ENCODE measurements at places on chromosomes 16 and 17. TPM values are rescaled to one million over a fixed set of nuclear protein-coding genes. Genes with fewer than 3 reads are reported as not detected.

TNK1 gene
- 29.5 TPM for total RNA-seq

PYCARD gene
- 63.1 TPM for total RNA-seq

PIRT gene
- 1.1 TPM for total RNA-seq

CPNE7 gene
- total RNA-seq, result 2.0 TPM

RDM1 gene
- total RNA-seq, result 3.1 TPM

DPEP3 gene
- not detected for total RNA-seq

LGALS9C gene
- 91.5 TPM for total RNA-seq

MT1F gene
- total RNA-seq, result 6.1 TPM

KRT36 gene
- total RNA-seq, result not detected

PNMT gene
- total RNA-seq, result 1.5 TPM

CES4A gene
- 8.3 TPM for total RNA-seq

WDR59 gene
- total RNA-seq, result 70.1 TPM

USH1G gene
- total RNA-seq, result not detected

ICAM2 gene
- total RNA-seq, result 10.3 TPM

KCNH6 gene
- total RNA-seq, result 0.58 TPM

SPNS2 gene
- 24.5 TPM for total RNA-seq

ULK2 gene
- total RNA-seq, result 29.8 TPM

NPIPB2 gene
- total RNA-seq, result 17.6 TPM

HBA1 gene
- not detected for total RNA-seq

CES1 gene
- total RNA-seq, result 81.2 TPM

PDIA2 gene
- total RNA-seq, result 2.8 TPM

KCNJ18 gene
- not detected for total RNA-seq

RPH3AL gene
- total RNA-seq, result 24.0 TPM

SMIM5 gene
- 27.5 TPM for total RNA-seq

TLCD2 gene
- 29.0 TPM for total RNA-seq

CCDC144A gene
- 9.9 TPM for total RNA-seq

SLC2A4 gene
- total RNA-seq, result 6.1 TPM

CASKIN1 gene
- 1.0 TPM for total RNA-seq

MAP2K6 gene
- 117 TPM for total RNA-seq

OR4D1 gene
- total RNA-seq, result not detected

CBX2 gene
- total RNA-seq, result 0.14 TPM

TBC1D16 gene
- total RNA-seq, result 23.4 TPM

CCL7 gene
- not detected for total RNA-seq

HAGH gene
- 68.0 TPM for total RNA-seq

USP43 gene
- total RNA-seq, result 13.6 TPM

TLCD3B gene
- total RNA-seq, result not detected

PRCD gene
- 1.0 TPM for total RNA-seq

TMED6 gene
- 2.3 TPM for total RNA-seq

Measured in mucosa of descending colon (tissue), 3 donors.